Thoracic aorta (tissue), 2 donors: ENCODE measurements at places on chromosomes 4 and X.

DNA sequence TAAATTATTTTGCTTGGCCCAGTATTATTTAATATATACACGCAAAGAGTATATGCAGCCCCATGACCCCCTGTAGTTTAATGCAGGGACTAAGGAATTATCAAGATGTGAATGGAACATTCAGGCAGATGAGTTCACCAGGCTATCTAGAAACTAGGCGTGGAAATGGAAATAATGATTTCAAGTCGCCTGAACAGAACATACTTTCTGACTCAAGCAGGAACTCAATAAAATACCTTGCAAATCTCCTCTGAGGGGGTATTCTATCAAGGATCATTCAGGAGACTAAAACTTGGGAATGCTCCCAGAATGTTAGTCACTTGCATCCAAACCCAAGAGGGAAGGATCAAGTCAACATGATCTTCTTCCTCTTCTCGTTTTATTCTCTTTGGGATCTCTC, 59.6 kb upstream of the RASSF6 start:
- no peak for DNase-seq

DNA sequence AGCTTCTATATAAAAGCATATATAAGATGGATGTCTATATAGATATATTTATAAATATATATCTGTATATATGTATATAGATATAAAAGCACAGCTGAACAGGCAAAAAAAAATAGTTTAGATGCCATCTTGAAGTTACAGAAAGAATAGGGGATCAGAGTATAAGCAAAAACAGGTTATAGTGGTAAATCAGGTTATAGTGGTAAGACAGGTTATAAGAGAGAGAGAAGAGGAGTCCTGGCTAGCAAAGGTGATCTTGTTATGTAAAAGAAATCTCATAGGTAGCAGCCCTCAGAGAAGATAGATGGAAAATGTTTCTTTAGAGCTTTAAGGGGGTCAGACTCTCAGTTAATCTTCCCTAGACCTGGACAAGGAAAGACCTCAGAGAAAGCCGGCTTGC, 1263.1 kb downstream of the PCDH7 start:
- DNase-seq = no peak

- no peak for DNase-seq
Observed at GRCh38 chrX:39654952-39655351, 442.8 kb downstream of the BCOR start.

- DNase-seq = no peak
Observed at GRCh38 chr4:106627051-106627450, 258.5 kb upstream of the GIMD1 start.

- DNase-seq = no peak
Observed at GRCh38 chr4:48649505-48649904, 130.6 kb downstream of the FRYL start.

DNA sequence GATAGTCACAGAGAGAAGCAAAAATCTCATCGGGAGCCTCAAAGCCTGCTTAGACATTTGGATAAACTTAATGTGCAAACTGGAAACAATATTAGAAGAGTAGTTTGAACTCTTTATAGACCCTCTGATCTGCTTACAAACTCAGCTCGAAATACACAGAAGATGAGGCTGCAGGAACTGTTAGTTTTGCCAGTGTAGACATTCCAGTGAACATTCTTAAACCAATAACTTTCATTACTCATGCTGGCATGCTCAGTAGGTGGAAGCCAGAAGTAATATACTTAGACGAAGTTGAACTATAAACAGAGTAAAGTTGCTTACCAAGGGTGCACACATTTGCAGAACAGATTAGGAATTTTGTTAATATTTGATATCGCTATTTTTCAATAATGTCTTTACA, 303.5 kb downstream of the ANKRD50 start:
- no peak for DNase-seq

DNA sequence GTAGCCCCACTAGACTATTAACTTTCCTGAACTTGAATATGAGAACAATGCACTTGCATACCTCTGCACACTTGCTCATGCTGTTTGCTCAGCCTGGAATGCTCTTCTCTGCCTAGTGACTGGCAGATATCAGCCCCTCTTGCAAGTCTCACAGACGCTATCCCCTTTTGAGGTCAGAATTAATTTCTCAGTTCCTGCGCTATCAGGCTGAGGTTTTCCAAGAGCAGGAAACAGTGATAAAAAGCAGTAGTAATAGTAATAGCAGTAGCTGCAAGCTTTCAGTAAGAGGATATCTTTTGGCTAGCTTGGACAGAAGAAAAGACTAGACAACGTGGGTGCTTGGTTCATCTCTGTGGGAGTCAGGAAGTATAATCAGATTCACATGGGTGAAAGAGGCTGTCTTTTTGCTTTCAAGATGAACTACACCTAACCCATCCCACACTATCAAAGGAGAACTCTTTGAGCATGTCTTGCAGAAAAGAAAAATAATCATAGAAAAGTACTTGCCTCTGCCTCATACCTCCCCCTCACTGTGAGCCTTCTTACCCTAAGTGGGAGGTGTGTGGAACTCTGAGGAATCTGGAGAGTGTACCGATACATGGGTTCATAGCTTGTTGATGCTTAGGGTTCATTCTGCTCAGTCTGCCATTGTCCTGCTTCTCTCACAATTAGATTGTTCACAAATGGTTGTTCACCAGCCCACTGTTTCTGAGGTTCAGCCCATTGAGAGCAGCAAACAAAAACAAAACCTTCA, 11.3 kb upstream of the DRP2 start:
- no peak for DNase-seq

DNA sequence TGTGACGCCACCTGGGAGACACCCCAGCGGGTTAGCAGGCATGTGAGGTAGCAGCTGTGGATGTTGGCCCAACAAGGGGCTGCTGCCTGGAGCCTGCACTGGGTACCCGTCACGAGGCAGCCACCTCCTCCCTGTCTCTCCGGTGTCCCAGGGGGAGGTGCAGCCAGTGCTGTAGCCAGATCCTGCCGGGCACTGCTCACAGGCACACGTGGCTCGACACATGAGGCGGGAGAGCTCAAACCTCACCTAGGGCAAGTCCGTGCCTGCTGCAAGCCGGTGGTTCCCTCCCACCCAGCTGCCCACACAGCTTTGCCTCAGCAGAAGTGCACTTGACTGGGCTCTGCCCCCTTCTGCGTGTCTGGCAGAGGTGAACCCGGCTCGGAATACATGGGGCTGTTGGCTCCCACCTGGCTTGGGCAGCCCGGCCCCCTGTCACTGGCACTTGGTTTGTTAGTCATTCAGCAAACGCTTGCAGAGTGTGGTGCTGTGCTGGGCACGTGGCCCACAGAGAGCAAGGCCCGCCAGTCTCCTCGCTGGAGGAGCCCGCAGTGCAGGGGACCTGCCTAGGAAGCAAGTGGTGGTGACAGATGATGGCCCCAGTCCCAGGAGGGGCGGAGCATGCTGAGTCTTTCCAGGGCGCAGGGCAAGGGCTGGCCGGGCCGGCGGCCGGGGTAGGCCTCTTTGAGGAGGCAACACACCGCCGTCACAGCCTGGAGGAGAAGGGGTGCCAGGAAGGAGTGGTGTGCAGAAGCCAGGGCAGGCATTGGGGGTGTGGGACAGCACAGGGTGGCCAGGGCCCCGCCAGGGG, 10.1 kb upstream of the SH3TC1 start:
- DNase-seq = no peak

DNA sequence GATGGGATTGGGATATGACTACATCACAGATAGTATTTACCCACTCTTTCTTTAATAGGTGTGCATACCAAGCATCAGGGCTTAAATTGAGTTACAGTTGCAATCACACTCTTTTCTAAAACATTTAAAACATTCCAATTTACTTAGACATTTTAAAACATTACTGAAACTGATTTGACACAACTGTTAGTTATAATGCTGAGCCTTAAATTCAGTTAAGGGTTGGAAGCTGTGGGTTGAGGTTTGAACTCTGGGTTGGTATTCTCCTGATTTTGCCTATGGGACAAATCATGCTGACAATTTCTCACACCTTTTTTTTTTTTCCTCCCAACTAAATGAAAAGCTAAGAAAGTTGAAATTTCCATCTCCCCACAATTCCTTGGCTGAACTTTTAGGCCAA, 16.3 kb downstream of the SLIT2 start:
- DNase-seq = no peak

DNA sequence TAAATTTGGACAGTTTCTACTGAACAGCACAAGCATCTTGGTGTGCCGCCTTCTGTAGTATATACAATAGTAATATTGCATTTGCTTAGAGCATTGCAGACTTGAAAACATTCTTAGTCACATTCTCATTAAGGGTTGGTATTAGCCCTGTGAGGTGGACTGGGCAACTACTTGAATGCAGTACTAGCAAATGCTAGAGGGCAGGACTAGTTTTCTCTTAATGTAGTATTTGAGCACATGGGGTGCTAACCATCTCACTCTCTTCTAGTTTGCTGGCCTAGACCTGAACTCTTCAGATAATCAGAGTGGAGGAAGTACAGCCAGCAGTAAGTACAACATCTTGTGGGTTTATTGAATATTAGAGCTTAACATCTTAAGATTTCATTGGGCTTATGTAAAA, 3.2 kb downstream of the DDX3X start:
- no peak for DNase-seq

DNA sequence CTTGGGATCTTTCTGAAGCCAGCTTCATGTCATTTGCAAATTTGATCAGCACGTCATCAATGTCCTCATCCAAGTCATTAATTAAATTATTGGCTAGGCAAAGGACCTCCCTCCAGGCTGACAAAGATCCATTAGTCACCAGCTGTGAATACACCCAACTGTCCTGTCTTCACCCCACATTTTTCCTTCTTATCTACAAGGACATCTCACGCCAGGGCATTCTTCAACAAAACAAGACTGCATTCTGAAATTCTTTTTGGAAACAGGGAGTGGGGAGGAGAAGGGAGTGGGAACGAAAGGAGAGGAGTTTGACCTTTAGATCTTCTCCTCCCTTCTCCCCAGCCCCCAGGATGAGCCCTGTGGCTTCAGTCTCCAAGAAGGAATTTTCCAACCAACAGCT, 32.7 kb downstream of the NLGN3 start:
- no peak for DNase-seq

- no peak for DNase-seq
Observed at GRCh38 chrX:519741-520140, 110.8 kb upstream of the SHOX start.

DNA sequence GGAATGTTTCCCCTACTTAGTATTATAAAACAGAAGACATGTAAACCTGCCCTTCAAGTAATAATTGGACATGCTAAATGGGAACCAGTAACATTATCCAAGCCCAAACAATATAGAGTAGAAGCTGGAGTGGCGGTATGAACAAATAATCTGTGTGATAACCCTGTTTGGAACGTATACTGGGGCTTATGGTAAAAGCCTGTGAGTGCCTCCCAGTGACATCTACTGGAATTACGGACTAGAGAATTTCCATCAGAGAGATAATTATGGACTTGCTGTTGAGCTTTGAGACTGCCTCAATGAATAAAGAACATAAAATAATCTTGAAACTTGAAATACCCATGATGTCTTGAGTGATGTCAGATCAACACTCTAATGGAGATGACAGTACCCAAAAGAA, 406.3 kb upstream of the GRIA3 start:
- no peak for DNase-seq

GRCh38 chr4:25927361-25928195, 13.6 kb downstream of the SMIM20 start:
- DNase-seq = no peak

DNA sequence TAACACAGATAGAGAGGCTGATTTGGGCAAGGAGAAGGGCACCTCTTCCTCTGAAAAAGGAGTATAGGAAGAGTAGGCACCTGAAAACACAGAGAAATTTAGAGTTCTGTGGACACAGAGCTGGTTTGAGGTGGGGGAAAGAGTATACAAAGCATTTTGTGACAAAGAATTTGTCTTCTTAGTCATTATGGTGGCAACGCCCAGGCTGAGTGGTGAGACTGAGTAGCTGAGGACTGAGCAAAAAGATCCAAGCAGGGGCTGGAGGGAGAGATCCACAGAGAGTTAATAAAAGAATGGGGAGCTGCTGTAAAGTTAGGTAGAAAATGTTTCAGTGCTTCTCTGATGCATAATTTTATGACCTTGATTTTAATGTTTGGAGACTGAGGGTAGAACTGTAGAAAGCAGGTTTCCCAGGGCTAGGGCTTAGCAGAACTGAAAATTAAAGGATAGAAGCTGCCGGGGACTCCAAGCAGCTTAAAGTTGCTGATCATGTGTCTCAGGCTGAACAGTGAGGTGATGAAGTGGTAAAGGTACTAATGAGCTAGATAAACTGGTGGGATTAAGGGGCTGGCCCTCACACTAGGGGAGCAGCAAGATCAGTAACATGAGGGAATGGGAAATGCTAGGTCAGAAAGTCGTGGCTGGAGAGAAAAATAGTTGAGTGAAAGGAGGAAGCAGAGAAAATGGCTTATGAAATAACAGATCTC, 118.9 kb downstream of the CEP44 start:
- DNase-seq = no peak

- no peak for DNase-seq
Observed at GRCh38 chrX:152177052-152177451, 38.7 kb upstream of the MAGEA10 start.

GRCh38 chr4:107665001-107665400, 55.0 kb downstream of the PAPSS1 start:
- DNase-seq = no peak

DNA sequence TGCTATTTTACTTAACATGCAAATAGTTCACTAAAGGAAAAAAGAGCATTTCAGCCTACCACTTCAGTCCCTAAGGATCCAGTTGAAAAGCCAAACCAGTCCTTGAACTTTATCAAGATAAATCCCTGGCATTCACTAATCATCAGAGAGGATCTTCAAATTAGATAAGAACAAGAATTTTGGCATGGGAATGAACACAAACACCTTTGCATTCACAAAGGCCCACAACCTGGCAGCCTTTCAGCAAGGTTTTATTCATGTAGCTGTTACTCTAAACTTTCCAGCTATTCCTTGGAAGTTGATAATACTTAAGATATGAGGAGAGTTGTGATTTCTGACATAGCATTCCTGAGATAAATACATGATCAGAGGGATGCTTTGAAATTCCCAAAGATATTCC, 193.4 kb downstream of the LRBA start:
- no peak for DNase-seq

DNA sequence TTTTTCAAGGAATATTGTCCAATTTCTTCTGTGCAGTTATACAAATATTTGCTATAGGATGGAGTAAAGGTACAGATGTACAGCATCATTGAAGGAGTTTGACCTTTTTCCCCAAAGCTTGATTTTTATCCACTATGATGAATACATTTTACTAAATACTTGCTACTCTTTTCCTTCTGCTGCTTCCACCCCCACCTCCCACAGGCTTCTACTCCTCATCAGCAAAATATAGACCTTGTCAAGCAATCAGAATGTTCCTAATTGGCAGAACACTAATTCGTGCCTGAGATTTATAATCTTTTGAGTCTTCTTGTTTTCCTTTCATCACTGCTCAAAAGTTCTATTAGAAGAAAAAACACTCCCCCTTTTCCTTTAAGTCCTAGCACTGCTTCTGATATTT, 3.8 kb upstream of the THAP9 start:
- DNase-seq = no peak
